ENCODE measurements at places on chromosomes 6 and 20.
A peak's percentile ranks its signal among the peaks of the same experiment; 100 is the strongest.

GRCh38 chr6:73519926-73520687 is 725 bp downstream of the EEF1A1 start:
- peak; percentile 65 for DNase-seq

GRCh38 chr6:169289619-169290339 is 36.1 kb upstream of the THBS2 start:
- DNase-seq: no peak

- DNase-seq: no peak
These were observed 247.7 kb upstream of the KCNQ5 start for GRCh38 chr6:72374172-72374571.

GRCh38 chr6:31163922-31164321 is 5.5 kb downstream of the TCF19 start:
- DNase-seq: no peak

DNA sequence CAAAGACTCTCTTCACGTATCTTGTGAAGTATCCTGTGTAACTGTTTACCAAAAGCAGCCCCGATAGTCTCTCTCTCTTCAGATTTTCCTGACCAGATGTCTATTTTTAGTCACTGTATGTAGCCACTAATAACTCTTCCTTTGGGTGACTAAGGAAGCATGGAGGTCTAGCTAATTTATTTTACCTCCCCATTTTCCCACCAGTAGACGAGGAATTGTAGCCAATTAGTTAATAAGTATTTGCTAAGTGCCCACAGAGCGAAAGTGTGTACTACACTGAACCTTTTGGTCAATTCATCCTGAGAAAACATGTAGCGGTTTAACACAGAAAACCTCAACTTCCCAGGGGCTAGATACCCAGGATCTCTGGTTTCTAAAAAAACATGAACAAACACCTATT is 180.6 kb downstream of the TBX18 start:
- DNase-seq: peak; percentile 53

DNA sequence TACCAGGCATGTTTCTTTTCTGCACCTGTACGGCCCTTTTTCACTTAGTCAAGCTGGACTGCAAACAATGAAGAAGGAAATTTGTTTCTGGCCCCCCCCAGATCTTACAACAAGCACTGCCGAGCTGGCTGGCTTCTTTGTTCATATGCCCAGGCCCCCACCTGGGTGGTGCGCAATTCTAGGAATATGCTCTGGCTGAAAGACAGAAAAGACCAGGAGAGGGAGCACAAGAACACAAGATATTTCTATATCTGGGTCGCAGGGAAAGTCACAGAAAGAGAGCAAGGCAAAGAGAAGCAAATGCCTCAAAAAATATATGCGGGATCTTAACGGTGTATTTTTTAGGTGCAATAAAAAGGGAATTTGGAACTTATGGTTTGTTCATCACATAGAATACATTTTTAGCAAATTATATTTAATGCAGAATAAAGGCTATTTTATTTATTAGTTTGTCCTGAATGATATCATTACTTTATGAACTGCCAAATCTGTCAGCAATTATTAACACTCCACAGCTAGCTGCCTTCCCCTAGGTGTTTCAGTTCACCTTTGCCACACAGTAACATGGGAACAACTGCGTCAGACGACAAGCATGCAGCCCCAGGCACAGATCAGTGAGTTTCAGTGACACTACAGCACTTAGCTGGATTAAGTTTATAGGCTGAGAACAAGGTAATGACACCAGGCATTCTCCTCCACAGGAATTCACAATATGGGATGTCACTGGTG is 76.5 kb downstream of the GJA10 start:
- DNase-seq: peak; percentile 24

GRCh38 chr6:33945931-33946330 is 142.1 kb upstream of the MLN start:
- no peak for DNase-seq

DNA sequence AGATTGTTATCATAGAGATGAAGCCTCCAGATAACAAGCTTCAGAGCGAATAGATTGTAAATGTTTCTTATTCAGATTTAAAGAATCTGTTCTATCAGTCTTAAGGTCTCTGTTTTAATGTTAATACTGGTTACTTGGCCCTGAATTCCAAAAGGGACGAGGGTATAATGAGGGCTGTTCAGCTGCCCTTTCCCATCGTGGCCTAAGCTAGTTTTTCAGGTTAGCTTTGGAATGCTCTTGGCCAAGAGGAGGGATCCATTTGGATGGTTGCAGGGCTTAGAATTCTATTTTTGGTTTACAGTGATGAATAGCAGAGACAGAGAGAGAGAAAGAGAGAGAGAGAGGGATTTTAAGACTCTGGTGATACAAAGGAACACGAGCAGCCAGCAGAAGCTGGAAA is 62.8 kb upstream of the UFL1 start:
- DNase-seq: no peak

GRCh38 chr6:159180001-159180400 is 10.8 kb downstream of the FNDC1 start:
- no peak for DNase-seq

GRCh38 chr6:24858177-24858653 is 59.5 kb upstream of the ARMH2 start:
- DNase-seq: no peak

- DNase-seq: peak; percentile 25
These were observed 164.9 kb upstream of the SASH1 start for GRCh38 chr6:148177589-148178233.

DNA sequence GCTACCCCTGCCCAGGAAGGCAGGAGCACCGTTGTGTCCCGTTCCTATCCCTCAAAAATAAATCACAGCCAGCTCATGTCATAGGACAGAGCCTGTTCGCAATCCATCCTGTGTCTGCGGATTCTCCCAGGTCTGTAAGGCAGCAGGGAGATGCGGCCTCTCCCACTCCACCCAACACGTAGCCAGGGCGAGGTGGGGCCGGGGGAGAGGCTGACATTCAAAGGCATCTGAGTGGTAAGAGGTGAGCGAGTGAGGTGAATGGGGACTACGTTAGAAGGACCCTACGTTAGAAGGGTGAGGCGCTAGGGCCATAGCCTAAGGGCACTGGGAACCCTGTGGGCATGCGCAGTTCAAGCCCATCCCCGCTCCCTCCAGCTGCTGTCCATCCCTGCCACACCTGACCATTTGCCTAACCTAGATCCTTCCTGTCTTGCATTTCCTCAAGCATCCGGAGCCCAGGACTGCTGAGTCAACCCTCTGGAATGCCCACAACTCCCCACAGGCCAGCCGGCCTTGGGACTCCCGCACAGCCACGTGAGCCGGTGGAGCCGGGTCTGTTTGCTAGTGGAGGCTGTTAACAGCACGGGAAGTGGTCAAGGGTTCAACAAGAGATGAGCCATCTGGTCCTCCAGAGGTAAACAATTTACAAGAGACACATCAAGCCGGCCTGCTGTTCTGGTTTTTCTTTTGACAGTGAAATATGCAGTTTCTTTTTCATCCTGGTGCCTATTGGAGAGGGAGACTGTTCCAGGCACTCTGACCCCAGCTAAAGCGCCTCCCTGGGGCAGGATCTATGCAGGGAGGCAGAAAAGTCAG is 45.9 kb downstream of the RIPOR3 start:
- DNase-seq: peak; percentile 84

DNA sequence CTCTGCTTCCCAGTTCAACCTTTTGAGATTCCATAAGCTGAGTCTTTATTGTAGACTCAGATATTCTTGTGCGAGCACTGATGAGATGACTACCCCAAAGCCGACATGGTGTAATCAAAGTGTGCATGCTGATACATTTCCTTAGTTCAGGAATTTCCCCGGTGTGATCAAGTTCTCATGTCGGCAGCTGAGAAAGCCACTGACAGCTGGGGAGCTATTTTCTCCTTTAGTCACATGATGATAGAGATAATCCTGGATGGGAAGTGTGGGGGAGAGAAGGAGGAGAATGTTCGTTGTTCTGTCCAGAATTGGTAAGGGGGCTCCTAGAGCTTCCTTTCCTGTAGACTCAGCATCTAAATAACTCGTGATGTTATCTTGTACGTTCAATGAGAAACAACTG is 7.7 kb upstream of the CAP2 start:
- no peak for DNase-seq
